ENCODE measurements at places on chromosomes 16 and 17. TPM values are rescaled to one million over a fixed set of nuclear protein-coding genes. Genes with fewer than 3 reads are reported as not detected.

Gene FOXC2
- total RNA-seq = not detected

Gene NPIPA7
- total RNA-seq = 6.9 TPM

Gene TBC1D3C
- 1.6 TPM for total RNA-seq

Gene MYOCD
- not detected for total RNA-seq

Gene ATP2A3
- 108 TPM for total RNA-seq

Gene OTOP2
- not detected for total RNA-seq

Gene MYO1D
- 15.8 TPM for total RNA-seq

Gene ABCC1
- total RNA-seq = 64.8 TPM

Gene MYH8
- total RNA-seq = not detected

Gene TMC5
- total RNA-seq = not detected

Gene TUBB3
- 0.31 TPM for total RNA-seq

Gene CDRT15
- total RNA-seq = not detected
